ENCODE measurements at places on chromosomes 1 and 21.

- DNase-seq, result no peak
Observed at GRCh38 chr1:54229281-54229891, 29.4 kb downstream of the MRPL37 start.

DNA sequence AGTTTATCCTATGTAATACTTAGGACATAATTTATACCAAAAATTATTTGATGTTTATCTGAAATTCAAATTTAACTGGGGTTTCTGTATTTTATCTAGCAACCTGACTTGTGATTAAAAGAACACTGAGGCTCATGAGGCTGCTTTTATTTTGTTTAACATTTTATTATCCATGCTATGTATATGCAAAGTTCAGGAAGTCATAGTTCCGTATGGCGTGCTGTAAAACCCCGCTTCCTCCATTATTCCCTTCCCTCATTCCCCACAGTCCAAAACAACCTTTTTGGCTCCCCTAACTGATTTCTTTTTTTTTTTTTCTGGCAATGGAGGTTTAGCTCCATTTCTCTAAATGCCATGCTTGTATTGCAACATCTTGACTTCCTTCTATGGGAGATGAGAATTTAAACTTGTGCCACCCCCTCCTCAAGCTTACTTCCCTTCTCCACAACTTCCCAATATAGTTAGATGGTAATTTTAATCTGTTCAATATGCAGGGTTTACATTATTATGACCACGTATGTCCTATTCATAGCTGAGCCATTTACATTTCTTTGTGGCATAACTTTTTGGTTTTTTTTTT lies 138.0 kb upstream of the DNAH14 start:
- DNase-seq, result no peak

- DNase-seq, result no peak
Observed at GRCh38 chr1:10437052-10437451, 6.8 kb downstream of the CENPS start.

- DNase-seq, result no peak
Observed at GRCh38 chr21:37342046-37342632, 24.4 kb upstream of the DYRK1A start.

DNA sequence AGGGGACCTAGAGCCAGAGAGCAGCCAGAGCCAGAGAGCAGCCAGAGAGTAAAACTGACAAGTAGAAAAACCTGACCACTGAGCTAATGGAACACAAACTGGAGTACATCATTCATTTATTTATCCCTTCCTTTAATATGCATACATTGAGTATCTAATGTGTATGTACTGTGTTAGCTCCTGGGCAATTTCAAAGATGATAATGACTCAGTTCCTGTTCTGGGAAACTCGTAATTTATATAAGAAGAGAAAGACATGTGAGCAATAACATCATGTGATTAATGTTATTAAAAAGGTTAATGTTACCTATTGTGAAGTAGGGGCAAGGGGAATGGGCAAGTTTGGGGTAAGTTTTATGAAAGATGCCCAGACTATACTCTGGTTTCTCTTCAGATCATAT lies 199.9 kb downstream of the TNR start:
- DNase-seq, result no peak

DNA sequence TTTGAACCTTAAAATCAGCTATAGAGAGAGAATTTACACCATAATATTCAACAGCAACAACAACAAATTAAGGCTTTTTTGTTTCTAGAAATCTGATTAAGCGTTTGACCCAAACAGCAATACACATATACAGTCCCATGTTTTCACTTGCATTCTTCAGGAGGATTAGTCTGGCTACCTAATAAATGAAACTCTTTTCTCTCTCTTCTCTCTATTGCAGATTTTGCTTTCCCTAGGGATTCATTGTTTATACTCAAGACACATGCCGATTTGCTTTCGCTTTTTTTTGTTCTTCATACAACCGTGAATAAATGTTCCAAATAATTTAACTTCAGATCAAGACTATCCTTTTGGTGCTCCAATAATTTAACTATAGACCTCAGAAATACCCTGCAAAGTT lies 162.4 kb upstream of the PTBP2 start:
- DNase-seq, result no peak

DNA sequence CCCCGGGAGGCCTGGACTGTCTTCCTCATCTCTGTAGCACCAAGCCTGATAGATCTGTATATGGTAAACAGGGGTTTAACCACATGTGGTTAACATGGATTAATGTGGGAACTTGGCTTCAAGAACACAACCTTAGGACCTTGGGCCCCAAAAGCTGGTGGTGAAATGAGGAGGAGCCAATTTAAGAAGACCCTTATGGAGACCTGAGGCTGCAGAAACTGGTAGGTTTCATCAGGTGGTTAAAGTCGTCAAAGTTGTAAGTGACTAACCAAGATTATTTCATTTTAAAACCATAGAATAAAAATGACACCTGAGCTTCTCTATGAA lies 14.0 kb downstream of the THEMIS2 start:
- no peak for DNase-seq

DNA sequence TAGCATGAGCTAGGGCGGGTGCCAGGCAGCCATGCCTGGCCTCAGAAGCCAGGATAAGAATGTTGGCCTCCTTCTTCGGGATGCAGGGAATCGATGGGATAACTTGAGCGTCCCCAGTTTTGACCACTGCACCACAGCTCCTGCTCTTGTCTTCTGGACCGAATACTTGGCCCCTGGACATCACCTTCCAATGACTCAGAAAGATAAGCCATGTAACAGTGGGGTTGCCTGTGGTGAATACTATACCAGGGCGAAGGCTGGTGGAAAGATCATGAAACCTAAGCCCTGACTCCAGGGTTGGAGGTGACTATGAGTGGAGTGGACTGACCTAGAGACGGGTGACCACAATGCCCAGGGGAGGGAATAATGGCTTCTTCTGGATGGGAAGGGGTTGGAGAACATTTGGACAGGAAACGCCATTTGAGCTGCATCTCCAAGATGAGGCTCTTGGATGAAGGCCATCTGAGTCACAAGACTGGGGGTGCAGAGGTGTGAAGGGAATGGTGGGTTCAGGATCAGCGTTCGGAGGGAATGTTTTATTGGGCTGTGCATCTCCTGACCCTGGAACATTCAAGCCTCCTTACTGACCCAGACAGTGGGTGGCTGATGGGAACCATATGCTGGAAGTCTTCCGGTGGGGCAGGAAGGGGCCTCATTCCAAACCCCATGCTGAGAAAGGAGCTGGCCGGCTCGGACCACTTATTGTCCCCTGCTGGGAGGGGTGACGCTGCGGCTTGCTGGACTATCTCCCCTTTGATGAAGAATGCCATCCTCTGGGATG lies 18.5 kb upstream of the KCNE2 start:
- DNase-seq, result no peak

GRCh38 chr1:184416481-184416880 lies 29.7 kb downstream of the C1orf21 start:
- no peak for DNase-seq

- DNase-seq, result no peak
Observed at GRCh38 chr1:241507189-241507863, 12.2 kb downstream of the FH start.

DNA sequence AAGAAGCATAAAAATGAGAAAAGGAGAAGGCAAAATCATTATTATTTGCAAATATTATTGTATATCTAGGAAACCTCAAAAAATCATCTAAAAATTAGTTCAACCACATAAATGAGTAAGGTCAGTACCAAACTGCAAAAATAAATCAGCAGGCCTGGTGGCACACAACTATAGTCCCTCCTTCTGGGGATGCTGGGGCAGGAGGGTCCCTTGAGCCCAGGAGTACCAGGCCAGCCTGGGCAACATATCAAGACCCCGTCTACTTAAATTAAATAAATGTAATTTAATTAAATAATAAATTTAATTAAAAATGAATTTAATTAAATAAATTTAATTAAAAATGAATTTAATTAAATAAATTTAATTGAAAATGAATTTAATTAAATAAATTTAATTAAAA lies 40.3 kb upstream of the TRIM67 start:
- no peak for DNase-seq

GRCh38 chr21:25039461-25040380 lies 567.6 kb downstream of the MRPL39 start:
- no peak for DNase-seq

DNA sequence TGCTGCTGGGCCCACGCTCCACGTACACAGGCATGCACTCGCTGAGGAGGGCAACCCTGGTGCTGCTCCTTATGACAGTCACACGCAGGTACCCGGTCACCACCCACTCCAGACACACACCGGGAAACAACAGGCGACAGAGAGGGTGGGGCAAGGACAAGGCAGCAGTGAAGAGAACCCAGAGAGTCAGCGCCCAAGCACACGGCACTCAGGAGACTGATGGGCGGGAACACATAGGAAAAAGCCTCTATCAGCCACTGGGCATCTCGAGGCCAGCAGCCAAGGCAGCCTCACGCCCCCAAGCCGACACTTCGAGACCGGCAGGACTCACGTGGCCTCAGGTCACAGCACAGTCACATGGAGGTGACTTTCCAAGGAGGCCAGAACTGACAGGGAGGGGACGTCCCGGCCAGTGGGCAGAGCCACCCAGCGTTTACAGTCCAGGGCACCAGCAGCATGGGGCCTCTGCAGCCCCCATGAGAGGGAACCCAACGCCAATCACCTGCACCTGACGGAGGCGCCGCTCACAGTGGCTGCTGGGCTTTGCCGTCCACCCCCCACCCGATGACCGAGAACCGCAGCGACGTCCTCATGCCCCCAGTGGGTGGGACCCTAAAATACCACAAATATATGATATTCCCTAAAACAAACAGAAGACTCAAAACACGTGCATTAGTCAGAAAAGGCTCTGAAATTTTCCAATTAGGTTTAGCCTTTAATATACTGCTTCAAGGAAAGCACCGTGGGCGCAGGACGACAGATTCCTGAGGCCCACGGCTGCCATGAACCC lies 19.7 kb downstream of the PTTG1IP start:
- DNase-seq, result no peak

DNA sequence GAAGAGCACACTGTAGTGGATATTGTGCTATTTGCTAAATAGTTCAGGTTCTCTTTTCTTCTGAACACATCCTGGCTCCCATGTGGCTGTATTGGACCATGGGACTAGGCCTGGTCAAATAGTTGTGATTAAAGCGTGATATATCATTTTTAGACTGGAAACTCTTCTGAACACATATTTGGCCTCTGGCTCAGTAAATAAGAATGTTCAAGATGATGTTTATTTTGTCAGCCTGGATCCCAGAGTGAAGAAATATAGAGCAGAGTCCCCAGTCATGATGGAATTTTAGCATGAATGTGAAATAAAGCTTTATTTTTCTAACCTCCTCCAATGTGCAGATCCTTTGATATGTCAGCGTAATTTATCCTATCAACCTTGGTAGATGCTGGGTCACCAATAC lies 542.6 kb downstream of the ADGRL2 start:
- DNase-seq, result no peak

DNA sequence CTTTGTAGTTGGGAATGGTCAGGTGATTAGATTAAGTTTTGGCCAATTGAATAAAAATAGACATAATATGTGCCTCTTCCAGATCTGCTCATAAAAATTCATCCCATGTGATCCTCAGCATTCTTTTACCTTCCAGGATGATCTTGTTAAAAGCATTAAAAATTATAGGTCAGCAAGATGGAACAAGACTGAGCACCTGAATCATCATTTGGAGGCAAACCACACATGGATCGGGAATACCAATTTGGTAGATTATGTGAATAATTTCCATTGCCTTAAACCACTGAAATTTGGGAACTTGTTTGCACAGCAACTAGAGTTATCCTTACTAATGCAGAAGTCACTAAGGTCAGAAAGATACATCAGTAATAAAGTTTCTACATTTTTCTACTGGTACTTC lies 681.4 kb upstream of the ADGRL2 start:
- no peak for DNase-seq

GRCh38 chr1:206925106-206925736 lies 3.5 kb upstream of the FCMR start:
- DNase-seq, result no peak

- peak; percentile 61 for DNase-seq
Observed at GRCh38 chr1:48495166-48495565, 23.2 kb upstream of the SPATA6 start.

DNA sequence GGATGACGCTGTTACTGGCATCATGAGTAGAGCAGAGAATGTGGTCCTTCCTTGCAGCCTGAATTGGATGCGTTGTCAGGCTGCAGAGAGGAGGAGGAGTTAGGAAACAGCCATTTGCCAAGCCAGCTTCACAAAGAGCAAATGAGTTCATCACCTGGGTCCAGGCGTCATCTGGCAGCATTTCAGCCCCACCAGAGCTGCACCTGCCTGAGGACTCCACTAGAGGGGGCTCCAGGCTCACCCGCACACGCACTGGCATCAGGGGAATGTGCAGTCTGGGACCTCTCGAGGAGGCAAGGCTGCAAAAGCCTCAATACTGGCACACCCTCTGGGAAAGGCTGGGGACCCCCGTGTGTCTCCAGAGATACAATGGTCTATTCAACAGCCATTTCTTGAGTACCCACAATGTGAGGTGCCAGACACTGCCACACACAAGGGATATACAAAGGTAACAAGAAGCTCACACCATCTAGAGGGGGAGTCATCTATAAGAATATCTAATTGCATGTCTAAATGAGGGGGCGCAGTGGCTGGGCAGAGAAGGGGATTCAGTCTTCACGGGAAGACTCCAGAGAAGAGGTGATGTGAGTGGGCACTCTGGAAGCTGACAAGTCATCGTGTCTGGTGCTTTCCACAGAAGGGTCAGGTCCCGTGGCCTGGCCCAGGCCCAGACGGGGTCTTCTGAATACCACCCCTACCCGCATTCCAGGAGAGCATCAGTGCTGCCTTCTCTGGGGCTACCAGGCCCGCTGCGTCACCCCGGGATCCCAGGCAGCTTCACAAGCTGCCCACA lies 53.5 kb upstream of the CNTN2 start:
- DNase-seq, result peak; percentile 29

- DNase-seq, result no peak
Observed at GRCh38 chr1:115012006-115012405, 17.6 kb upstream of the TSHB start.

GRCh38 chr21:20811702-20812101 lies 186.5 kb upstream of the NCAM2 start:
- DNase-seq, result no peak

GRCh38 chr21:31408301-31409088 lies 64.4 kb upstream of the TIAM1 start:
- DNase-seq, result no peak

DNA sequence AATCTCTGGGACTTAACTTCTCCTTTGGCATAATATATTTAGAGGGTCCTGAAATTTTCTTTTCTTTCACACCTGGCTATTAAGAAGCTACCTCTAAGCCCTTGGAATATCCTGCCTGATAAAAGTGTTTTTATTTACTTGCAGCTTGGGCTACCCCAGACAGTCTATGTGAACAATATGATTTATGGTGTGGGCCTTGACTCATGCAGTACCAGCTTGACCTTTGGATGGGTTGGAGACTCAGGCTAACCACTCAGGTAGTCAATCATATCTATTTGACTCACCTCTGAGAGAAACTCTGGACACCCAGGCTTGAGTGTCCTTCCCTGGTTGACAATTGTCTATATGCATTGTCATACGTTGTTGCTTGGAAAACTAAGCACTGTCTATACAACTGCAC lies 13.4 kb upstream of the PGBD2 start:
- no peak for DNase-seq
